ENCODE measurements at places on chromosomes 2 and 18.

GRCh38 chr2:98768384-98769113 is 37.6 kb upstream of the MGAT4A start:
- DNase-seq, result no peak

- peak; percentile 57 for DNase-seq
Observed at GRCh38 chr2:231601356-231602229, 8.9 kb downstream of the TEX44 start.

DNA sequence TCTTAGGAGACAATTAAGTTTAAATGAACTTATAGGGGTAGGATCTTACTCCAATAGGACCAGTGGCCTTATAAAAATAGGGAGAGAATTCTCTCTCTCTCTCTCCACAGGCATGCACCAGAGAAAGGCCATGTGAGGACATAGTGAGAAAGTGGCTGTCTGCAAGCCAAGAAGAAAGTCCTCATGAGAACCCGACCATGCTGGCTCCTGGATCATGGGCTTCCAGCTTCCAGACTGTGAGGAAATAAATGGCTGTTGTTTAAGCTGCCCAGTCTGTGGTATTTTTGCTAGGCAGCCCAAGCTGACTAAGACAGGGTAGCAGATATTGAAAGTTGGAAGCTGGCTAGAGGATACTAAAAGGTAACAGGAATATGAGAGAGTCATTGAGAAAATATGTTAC is 454.0 kb downstream of the NBAS start:
- DNase-seq, result no peak

DNA sequence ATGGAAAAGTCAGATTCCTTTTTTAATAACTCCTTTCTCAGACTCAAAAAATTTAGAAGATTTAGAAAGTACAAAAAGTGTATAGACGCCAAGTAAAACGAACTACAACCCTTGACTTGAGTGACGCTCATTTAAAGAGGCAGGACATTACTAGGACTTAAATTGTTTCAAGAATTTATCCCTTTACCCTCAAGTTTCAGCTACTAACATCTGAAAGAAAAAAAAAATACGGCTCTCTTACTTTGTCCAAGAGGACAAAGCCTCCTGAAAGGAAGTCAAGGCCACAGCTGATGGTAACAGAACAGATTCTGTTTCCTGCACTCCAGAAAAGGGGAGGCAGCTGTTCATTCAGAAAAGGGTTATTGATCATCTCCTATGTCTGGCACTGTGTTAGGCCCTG is 57.6 kb upstream of the PKDCC start:
- DNase-seq, result no peak

- no peak for DNase-seq
Observed at GRCh38 chr2:54609647-54610046, 113.8 kb upstream of the EML6 start.

DNA sequence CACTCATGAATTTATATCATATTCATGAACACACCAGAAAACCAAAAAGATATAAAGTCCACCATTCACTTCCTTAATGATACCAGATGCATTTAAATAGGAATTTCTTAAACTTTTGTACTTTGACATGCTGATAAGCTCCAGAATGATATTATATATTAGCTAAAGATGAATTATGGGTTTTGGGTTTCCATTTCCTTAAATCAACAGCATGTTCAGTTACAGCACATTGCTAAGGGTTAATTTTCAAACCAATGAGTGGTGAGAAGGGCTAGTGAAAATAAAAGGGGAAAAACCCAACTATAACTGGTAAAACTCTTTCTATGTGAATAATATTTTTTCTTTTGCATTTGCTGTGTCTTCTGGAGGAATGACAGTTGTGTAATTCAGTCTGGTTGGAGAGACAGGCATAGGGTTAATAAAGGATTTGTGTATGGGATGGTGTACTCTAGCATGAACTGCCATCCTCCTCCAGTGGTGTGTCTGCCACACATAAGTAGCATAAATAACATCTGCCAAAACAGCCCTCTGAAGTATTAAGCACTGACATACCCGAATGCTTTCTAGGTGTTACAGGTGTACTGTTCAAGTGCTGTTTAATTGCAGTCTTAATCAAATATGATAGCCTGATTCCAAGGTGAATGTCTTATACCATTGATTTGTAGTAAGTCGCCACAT is 19.3 kb upstream of the CPS1 start:
- no peak for DNase-seq

DNA sequence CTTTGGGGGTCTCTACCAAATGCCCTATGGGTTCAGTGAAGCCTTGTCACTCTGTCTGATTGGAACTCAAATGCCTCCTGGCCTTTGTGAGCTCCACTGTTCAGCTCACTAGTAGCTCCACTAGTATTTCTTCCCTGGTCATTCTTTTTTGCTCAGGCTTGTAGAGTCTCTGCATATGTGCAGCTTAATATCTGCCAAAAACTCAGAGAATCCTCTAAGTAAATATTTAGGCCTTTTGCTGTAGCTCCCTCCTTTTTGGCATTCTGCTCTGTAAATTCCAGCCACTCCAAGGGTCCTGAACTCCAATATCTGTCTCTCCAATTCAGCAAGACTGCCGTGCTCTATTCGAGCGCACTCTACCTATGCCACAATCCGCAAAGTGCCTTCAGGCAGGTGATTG is 146.5 kb downstream of the MAIP1 start:
- DNase-seq, result no peak

- no peak for DNase-seq
Observed at GRCh38 chr18:12883372-12883683, 709 bp downstream of the PTPN2 start.

All from Kasumi-1 (cell line).